ENCODE measurements at places on chromosomes 11 and 22.
A peak's percentile ranks its signal among the peaks of the same experiment; 100 is the strongest.

DNA sequence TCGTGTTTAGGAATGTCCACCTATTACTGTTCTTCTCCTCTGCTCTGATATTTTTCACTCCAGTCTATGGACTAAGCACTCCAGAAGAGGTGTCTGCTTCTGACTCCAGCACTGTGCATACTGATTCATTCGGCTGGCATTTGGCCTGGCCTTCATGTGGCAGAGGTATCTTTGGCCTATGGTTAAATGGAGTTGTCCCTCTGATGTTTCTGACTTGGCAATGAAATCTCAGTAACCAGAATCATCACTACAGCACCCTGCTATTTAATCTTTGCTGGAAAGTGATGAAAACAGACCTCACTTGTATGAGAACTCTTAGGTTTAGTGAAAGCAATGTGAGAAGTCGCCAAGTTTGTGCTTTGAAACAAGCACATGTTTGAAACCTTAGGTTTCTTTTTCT is 155.2 kb downstream of the MAML2 start:
- no peak for DNase-seq

DNA sequence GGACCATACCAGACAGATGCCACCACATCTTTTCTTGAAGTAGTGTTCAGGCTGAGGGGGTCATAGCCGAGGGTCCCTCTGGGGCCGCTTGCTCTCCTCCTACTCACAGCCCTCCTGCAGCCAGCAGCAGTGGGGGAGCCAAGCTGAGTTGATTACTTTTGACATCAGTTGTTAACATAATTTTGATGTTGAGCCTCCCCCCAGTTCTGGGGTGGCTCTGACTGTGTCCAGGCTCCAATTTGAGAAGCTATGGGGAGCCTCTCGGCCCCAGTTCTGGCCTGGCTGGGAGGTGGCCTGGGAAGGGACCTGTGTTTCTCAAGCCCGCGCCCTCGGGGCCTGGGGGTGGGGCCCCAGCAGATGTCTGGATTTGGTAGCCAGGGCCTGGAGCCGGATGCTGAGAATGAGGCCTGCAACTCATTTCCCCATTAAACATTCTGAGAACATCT is 47.9 kb downstream of the KCNQ1OT1 start:
- DNase-seq, result no peak

- DNase-seq, result no peak
These were observed 25.1 kb upstream of the CAVIN3 start for GRCh38 chr11:6345366-6345765.

DNA sequence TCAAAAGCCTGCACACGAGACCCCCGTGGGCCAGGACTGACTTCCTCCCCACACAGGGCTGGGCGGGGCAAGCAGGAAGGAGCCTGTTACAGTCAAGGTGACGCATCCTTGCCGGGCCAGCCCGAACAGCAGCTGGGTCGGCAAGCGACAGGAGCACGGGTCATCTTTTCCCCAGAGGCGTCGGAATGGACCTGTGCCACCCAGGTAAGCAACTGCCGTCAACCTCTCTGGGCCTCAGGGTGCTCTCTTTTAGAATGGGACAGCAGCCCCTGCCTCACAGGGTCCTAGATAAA is at the start of gene CYTH4:
Gene CYTH4 (plus strand): TSS at position 124 of the 293 bp plus-strand sequence. CDS start 62 bp downstream, at position 186.
- peak; percentile 92 for DNase-seq

DNA sequence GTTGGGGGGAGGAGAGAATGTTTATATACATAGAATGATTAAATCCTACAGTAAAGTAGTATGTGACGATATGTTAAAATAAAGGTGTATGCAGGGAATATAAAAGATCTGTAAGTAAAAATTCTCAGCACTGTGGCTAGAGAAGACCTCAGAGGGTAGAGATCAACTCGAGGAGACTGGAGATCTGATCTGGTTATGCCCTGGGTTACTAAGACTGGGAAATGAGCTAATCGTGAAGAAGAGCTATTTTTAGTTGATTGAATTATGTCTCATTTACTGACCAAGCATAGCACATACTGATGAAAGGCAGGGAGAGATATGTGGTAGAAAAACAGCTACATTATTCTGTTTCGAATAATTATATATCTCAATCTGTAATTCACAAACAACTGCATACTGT is 42.8 kb upstream of the ALKBH3 start:
- DNase-seq, result no peak

DNA sequence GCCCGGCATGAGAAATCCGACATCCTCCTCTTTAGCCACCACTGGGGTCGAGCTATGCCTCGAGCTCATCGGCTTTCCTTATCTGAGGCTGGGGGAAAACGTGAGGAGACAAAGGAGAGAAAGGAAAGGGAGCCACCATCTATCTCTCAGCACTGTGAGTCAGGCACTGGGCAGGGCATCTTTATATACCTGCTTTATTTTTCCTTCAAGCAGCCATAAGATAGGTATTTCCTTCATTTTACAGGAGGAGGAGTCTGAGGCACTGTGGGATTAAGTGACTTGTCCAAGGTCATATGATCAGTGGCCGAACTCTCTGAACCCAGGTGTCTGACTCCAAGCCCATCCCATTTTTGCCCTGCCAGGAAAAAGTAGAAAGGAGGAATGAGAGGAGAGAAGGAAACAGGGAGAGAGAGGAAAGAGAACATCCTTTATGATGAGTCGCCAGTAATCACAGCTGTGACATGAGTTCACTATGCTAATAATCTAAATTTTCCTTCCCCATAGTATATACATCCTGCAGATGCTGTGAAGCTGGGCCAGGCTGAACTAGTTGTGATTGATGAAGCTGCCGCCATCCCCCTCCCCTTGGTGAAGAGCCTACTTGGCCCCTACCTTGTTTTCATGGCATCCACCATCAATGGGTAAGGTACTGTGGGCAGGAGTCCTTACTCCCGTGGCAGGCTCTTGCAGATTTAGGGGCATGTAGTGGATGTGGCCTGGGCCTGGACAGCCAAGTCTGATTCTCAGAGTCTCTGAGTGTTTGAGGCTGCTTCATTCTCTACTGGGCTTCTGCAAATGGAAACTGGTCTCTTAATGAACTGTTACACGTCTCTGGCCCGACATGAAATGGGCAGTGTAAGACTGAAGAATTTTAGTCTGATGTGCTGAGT is 21.8 kb downstream of the NAT10 start:
- DNase-seq, result no peak

DNA sequence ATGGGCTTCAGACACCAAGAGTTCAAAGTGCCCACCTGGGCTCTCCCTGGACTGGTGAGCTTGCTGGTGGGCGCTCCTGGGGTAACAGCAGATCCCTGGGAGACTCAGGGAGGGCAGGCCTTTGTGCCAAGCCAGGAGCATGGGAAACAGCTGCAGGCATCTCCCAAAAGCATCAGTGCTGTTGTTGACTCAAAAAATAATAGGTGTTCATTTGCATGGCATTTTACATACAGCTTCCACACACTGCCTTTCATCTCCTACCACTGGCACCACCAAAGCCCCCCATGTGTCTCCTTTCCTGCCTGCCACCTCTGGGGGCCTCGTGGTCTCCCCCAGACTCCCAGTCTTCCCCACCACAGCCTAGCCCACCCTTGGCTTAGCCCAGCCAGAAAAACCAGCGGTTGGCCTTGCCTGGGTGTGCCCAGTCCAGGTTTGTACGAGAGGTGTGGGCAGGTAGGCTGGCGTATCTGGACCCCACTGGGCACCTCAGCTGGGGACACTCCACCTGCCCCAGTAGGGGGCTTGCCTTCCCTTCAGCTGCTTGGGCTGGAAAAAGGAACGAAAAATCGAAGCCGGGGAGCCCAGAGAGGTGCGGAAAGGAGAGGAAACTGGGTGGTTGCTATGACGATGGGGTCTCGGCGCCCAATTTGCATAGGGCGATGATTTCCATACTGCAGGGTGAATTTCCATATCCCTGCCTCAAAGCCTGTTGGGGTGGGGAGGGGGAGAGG is 15.0 kb downstream of the POU2F3 start:
- DNase-seq, result no peak

DNA sequence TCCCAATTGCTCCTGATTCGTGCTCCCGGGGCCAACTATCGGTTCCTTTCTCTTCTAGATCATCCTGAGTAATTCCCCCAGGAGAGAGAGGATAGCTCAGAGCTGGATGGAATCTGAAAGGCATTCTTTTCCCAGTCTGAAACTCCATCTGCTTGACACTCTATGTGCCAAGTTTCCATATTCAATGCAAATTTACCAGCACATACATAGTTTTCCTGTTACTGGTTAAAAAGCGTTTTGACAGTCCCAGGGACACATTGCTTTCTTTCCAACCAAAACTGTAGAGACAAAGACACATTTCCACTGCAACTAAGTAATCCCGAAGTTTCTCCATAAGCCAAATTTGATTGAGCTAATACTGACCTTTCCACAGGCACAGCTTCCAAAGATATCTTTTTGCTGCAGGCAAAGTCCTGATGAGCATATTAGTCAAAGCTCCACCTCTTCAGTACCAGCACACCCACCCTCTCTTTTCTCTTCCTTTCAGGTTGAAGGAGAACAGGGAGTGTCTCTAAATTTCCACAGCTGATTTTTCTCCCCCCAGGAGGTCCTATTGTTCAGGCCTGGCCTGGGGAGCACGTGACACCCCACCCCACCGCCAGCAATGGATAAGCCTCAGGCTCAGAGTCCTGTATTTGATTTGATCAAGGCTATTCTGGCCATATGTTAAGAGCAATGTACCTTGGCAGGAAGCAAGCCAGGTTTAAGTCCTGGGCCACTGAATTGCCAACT is 9.7 kb upstream of the ANKK1 start:
- DNase-seq, result no peak

DNA sequence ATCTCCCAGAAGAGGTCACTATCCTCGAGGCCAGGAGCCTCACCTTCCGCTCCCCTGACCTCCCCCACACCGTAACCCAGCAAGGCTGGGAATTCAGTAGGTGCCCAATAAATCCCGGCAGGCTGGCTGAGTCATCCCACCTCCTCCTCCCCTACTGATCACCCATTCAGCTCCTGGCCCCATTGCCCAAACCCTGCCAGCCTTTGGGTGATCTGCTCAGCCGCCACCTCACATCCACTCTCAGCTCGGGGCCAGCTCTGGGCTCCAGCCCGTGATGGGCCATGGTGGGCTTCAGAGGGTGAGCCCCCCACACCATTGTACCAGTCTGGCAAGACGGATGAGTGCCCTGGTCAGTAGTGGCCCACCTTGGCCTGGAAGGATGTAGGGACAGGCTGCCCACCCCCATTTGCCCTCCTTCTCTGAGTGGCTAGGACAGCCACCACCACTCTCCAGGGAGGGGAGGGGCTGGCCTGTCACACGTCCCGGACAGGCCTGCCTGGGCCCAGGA is 8.2 kb downstream of the TRPM5 start:
- peak; percentile 53 for DNase-seq

DNA sequence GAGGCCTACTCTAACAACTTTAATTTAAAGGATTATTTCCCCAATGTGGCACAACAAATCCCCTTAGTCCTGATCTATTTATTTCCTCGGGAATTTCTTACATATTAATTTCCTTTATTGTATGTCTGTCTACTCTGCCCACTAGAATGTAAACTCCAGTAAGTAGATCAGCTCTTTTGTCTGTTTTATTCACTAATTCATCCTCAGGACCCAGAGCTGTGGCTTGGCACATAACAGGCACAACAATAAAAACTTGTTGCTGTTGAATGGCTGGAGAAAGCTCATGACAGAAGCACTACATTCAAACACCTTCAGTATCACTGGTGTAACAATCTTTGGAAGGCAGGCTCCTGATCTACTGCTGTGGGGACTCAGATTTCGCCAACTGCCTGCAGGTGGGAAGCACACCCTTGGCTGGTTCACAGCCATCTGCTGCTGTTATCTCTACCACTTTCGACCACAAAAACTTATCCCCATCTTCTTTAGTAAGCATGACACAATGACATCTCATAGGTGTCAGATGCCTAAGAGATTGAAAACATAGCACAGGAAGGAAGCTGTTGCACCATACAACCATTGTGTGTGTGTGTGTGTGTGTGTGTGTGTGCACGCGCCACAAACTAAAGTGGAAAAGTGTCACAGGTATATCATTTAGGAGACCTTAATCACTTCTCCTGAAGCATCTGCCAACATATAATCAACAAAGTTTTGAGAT is 11.9 kb downstream of the HIRA start:
- DNase-seq, result no peak

DNA sequence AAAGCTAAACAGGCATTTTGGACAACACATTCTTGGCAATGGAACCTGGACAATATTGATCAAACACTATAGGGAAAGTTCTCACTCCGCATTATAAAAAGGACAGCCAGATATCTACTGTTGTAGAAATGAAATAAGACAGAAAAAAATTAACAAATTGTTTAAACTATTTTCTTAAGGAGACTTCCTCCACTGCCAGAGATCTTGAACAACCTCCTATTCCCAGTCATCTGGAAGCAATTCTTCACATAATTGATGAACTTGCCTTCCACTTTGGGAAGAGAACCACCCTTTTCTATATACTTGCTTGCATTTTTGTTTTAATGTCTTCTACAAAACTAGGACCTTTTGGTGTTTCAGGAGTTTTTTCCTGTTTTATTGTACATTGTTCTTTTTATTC is 216.1 kb downstream of the CASP12 start:
- DNase-seq, result no peak

DNA sequence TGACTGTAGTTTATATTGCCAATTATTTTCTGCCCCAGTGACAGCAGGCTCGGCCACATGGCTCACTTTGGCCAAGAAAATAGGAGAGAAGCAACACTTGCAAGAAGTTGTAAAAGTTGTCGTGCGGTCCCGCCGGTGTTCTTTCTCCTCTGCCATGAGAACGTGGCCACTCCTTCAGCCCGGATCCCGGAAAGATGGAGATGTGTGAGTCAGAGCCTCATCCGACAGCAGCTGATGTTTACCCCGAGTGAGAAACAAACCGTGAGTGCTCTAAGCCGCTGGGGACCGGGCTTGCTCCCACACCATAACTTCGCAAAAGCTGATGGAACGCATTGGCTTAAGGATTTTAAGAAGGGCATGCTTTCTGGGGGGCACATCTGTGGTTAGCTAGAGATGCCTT is 157.0 kb downstream of the CACNA1I start:
- DNase-seq, result peak; percentile 64

- no peak for DNase-seq
These were observed 80.1 kb upstream of the PRODH start for GRCh38 chr22:19016081-19016766.

- DNase-seq, result no peak
These were observed 109.6 kb downstream of the SCN3B start for GRCh38 chr11:123544631-123545375.

DNA sequence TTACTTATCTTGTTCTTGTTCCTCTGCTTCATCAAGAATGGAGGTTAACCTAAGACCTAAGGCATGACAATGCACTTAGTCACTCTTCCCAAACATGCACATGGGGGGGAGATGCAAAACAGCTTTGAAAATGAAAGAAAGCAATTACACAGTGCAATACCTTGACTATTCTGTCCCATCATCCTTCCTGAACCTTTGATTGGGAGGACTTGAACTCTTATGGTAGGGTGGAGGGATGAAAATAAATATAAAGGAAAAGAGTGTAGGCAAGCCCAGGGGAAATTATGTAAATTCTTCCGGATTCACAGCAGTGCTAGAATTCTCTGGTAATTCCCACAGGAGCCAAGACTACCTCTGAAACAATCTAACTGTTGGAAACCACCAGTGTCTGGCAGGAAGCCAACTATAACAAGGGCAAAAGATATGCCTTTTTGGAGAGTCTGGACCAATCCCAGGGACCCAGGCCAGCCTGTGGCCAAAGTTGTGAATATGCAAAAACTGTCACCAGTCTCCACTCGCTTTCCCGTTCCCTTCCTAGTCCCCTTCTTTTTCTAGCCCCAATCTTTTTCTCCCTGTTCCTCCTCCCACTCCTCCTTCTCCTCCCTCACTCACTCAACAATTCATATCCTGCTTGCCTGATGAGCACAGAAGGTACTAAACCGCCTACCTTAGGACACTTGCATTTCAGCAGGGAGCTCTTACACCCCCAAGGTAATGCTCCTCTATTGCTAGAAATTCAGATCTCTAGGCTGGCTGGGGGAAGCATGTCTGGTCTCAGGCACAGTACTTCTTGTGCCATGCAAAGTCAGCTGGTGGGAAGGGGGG is 2.5 kb upstream of the RCN1 start:
- peak; percentile 82 for DNase-seq

GRCh38 chr11:66363187-66363601 is 8.4 kb downstream of the SLC29A2 start:
- peak; percentile 70 for DNase-seq
